Frontal cortex (tissue), 4 donors: ENCODE measurements at places on chromosomes 1 and 21. TPM values are rescaled to one million over a fixed set of nuclear protein-coding genes. Genes with fewer than 3 reads are reported as not detected.

Gene F13B
- not detected for total RNA-seq

Gene DISP1
- total RNA-seq = 9.0 TPM

DNA sequence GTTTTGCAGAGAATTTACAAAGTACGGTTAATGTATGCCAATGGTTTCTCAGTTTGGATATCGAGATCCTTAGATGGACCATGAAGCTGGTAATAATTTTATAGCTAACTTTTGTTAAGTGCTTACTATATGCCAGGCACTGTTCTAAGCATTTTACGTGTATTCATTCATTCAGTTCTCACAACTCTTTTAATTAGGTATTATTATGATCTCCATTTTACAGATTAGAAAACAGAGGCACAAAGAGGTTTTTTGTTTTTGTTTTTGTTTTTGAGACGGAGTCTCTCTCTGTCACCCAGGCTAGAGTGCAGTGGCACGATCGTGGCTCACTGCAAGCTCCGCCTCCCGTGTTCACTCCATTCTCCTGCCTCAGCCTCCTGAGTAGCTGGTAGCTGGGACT lies 7.2 kb downstream of the RPRD2 start:
- DNase-seq = no peak

DNA sequence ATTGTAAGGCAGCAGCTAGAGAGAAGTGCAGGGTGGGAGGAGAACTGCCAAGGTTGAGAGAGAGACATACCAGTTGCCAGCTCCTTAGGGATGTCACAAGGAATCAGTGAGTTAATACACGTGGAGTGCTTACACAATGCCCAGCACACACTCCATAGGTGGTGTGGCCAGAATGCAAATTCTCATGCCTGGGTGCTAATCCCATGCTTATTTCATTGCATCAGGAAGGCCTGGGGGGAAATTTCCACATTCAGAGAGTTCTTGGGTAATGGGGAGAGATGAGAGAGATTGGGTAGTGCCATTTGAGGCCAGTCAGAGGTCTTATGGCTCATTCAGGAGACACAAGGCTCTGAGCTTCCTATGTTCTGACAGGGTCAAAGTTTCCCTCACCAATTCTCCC lies 38.7 kb downstream of the GJA5 start:
- no peak for DNase-seq

DNA sequence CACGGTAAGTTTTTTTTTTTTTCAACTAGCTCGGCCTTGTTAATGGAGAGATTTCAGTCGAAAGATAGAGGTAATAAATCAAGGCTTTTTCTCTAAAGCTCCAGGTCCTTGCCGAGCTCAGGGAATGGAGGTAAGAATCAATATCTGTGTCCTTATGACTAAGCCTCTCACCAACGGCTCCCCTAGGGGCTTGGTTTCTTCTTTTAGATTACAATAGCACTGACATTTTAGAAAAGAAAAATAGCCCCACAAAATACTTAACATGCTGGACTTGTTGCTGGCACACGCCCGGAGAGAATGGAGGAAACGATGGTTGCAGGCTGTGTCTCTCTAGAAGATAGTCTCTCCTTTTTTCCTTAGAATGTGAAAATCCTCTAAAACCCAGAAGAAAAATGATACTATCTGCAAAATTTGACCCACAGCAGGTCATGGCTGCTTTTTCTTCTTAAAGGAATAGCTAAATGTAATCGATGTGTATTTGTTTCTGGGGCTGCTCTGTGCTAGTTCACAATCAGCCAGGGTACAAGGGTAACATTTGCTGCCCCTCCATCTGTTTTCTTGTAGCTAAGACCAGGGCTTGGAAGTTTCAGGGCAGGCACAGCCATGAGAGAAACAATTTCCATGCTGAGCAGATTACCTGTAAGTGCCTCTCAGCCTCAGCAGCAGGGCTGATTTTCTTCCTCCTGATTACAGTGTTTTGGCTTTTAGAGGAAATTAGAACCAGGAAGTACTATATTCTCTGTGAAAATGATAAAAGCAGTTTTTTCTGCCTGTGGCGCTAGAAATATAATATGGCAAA lies 86.2 kb upstream of the GNG12 start:
- no peak for DNase-seq

DNA sequence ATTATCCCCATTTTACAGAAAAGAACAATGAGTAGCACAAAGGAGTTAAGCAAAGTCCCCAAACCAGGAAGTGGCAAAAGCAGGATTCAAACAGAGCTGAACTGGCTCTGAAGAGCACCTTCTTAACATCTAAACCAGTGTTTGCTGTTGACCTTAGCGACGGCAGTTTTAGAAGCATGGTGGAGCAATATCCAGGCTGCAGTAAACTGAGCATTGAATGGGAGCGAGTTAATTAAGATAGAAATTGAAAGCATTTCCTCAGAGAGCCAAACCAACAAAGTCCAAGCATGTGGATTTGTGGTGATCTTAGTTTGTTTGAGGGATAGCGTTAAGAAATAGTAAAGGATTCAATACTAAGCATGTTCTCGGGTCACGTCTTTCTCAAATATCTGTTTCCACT lies 13.4 kb upstream of the ZNF281 start:
- DNase-seq = no peak

DNA sequence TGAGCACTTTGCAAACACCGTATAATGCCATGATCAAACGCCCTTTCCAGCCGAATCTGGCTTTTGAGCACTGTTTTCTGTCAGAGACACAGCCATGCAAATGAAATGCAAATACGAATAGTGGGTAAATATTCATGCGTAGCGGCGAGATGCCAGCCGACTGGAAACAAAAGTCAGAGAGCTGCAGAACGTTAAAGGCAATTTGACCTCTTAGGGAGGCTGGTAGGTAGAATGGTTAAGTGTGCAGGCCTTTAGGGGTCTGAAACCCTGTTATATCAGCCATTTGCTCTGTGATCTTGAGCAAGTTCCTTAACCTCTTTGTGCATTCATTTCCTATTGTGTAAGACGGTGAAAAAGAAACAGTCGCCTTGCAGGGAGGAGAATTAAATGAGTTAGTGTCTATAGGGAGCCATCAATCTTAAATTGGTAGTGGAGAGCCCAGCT lies 6.5 kb upstream of the SDHB start:
- DNase-seq = no peak

GRCh38 chr1:116871779-116872146 lies 38.0 kb upstream of the PTGFRN start:
- DNase-seq = no peak

DNA sequence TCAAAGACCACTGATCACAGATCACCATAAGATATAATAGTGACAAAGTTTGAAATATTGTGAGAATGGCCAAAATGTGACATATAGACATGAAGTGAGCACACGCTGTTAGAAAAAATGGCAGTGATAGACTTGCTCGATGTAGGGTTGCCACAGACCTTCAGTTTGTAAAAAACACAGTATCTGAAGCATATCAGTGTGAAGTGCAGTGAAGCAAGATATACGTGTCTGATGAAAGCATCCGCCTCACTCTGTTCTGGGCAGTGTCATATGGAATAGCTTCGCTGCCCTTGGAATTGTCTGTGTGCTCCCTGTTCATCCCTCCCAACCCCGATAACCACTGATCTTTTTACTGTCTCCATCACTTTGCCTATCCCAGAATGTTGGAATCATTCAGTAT lies 50.7 kb downstream of the GALNT2 start:
- DNase-seq = no peak

GRCh38 chr21:14879458-14879857 lies 185.3 kb downstream of the NRIP1 start:
- no peak for DNase-seq

DNA sequence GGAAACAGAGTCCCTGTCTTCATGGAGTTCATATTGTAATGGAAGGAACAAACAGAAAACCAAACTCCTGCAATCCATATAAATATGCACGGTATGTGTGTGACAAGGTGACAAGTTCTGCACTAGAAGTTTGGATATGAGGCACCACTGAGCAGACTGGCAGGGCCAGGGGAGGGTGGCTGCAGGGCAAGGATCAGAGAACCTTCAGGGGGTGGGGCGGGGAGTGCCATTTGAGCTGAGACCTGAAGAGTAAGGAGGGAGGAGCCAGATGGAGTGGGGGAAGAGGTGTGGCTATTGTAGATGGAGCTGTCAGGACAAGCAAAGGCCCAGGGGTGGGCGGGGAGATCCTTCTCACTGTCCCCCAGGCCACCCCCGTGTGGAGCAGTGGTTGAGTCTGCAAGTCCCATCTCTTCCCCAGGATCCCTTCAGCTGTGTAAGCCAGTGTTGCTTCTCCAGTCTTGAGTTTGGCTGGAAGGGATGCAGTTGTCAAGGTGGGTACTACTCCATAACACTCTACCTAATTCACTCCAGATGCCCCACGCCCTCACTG lies 76.4 kb downstream of the ATP5PO start:
- DNase-seq = no peak

DNA sequence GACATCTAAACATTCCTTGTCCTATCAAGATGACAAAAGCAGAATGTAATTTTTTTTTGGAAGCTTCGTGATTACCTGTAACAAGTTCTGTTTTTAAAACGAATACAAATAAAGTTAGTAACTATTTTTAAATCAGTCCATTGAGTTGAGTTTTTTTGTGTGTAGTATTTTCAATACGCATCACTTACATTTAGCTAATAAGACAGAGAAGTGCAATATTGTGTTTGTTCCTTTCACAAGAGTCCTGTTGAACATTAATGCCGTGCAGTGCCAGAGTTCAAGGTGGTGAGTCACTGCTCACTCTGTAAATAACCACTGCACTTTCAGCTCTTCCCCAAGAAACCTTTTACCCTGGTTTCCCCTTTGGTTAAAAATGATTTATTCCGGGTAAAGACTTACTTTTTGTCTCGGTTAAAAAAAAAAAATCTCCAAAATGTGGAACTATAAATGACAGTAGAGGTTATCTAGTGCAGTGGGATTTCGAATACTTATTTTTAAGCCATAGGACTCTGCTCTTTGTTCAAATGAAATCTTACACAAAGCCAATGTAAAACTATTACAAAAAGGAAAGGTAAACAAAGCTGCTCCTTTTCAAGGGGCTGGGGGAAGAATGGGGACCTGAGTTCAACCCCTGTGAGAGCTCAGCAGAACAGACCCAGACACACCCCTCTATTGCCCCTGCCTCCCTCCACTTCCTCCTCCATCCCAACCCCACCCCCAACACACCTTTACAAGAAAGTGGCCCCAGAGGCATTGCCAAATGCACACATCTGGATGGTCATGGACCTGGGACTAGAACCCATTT lies 14.8 kb upstream of the NCMAP start:
- no peak for DNase-seq

GRCh38 chr1:181369416-181369815 lies 113.9 kb upstream of the CACNA1E start:
- DNase-seq = no peak

DNA sequence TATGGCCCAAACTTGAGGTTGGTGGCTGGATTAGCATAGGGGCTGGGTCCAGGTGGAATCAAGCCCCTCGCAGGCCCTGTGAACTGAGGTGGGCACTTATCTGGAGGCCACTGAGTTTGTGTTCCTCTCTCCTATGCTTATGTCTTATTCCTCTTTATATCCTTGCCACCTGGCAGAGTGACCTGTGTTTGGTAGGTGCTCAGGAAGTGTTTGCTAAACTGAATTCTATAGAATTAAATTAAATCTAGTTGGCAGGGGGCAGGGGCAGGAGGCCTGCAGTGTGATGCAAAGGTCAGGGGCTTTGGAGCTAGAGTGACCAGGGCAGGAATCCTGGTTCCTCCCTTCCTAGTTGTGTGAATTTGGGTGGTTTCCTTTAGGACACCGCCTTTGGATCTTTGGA lies 1.1 kb upstream of the TMEM9 start:
- no peak for DNase-seq

DNA sequence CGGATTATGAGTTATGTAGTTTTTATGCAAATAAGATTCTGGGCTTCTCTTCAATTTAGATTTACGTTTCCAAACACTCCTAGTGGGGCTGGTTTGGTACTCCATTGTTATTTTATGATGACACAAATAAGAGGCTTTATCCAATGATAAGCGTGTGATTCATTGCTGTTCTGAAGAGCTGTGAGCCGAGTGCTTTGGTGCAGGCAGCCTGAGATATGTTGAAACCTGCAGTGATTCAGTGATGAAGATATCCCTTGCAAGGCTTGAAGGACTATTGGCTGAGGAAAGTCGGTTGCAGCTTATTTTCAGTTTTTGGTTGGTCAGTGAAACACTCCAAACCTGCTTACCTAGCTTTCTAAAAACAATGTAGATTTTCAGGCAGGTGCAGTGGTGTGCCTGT lies 112.2 kb downstream of the RYR2 start:
- DNase-seq = no peak

GRCh38 chr1:41738475-41738874 lies 180.2 kb downstream of the HIVEP3 start:
- DNase-seq = no peak

- no peak for DNase-seq
Observed at GRCh38 chr1:108609483-108610049, 49.7 kb downstream of the EEIG2 start.

DNA sequence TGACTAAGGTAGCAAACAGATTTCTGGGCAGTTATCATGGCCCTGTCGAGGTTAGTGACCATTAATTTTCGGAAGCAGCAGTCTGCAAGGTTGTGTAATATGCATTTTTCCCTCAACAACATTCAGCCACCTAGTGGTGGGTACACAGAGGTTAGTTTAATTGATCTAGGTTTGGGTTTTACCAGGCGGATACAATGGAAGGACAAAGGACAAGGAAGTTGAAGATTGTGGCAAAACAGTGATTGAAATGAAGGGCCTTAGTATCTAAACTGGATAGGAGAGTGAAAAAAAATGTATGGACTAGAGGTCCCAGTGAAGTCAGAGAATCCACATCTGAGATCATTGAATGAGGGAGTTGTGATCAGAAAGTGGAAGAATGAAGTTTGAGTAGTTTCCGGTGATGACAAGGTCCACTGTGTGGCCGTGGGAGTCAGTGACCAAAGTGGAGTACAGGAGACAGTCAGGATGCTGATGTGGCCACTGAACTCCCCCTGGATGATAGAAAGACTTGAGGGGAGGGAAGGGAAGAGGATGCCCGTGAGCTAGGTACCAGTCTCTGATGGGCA lies 2.8 kb downstream of the ARMH1 start:
- no peak for DNase-seq

GRCh38 chr1:190688096-190688495 lies 210.4 kb upstream of the BRINP3 start:
- no peak for DNase-seq

DNA sequence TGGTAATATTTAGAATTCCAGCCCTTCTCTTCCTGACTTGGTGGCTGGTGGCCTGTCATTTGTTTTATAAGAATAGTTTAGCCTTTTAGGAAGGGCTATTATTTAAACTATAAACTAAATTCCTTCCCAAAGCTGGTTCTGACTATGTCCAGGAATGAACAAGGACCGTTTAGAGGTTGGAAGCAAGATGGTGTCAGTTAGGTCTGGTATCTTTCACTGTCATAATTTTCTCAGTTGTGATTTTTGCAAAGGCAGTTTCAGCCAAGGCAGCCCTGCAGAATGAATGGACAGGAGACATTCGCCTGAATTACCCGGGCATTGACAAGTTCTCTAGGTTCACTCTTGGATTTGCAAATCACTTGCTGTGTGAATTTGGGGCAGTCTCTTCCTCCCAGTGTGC lies 67.2 kb downstream of the TLR5 start:
- no peak for DNase-seq

GRCh38 chr1:211229365-211229759 lies 29.8 kb upstream of the RCOR3 start:
- DNase-seq = no peak
